ENCODE measurements at places on chromosomes 13 and 19.

- no peak for DNase-seq
Measured at GRCh38 chr13:99559560-99559959, 58.3 kb downstream of the TM9SF2 start.

DNA sequence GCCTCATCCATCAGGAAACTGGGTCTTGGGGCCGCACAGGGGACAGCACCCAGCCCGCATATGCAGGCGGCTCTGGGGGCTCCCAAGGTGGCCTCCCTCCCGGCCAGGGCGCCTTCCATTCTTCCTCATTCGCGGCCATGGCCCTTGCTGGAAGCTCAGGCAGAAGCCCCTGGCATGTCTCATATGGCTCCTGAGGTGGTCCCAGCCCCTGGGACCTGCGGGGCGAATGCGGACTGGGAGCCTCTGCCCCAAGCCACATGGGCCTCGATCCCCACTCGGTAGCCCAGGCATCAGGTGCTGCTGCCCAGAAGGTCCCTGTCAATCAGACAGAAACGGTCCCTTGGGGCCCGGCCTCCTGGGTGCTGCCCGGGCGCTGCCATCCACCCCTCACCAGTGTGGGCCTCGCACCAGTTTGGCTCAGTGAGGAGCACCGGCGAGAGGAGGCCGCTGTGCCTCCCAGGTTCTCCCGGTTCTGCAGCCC lies 301.6 kb downstream of the TEX29 start:
- no peak for DNase-seq

DNA sequence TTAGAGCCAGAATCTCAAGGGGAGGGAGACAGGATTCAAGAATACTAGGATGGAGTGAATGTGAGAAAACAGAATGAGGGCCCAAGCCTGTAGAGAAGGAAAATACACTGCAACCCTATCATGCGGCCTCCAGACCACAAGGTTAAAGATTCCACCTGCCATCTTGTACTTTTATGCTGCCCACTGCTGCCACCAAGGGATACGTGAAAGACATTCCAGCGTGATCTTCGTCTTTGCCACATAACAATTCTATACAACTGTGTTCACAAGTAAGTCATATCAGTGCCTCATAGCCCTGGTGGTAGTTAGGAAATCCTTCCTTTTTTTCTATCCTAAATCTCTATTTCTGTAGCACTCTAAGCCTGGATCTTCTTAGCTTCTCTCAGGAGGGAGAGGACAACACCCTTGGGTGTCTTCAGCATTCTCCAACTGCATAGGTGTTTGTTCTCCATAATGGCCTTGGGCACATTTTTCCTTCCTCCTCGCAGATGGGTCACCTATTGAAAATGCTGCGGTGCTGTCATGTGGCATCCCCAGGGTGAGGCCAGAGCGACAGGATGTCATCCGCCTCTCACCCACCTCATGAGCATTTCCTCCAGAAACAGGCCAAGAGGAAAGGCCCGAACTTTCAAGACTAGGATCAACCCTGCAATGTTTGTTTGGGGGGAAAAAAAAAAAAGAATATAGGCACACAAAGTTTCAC lies 13.6 kb downstream of the TPT1 start:
- DNase-seq, result no peak

DNA sequence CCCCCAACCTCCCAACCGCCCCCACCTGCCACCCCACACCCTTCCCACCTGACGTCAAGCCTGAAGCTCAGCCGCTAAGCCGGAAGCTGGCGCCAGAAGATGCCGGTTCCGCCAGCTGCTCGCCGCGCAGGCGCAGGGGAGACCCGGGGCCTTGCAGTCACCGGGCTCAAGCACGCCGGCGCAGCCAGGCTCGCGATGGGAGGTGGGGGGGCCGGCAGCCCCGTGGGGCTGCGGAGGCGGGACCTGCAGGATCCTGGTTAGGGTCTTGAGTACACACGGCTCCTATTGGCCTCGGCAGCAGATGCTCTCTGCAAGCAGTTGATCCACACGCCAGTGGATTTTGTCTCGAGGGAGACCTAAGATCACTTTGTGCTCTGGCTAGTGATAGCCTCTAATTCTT lies at the start of gene LIG4:
Gene LIG4 (minus strand): TSS at position 101 of the 400 bp plus-strand sequence. CDS start 4,268 bp downstream, outside the sequence.
- DNase-seq, result peak; percentile 86

- no peak for DNase-seq
Measured at GRCh38 chr19:41564515-41565378, 11.2 kb upstream of the CEACAM21 start.

DNA sequence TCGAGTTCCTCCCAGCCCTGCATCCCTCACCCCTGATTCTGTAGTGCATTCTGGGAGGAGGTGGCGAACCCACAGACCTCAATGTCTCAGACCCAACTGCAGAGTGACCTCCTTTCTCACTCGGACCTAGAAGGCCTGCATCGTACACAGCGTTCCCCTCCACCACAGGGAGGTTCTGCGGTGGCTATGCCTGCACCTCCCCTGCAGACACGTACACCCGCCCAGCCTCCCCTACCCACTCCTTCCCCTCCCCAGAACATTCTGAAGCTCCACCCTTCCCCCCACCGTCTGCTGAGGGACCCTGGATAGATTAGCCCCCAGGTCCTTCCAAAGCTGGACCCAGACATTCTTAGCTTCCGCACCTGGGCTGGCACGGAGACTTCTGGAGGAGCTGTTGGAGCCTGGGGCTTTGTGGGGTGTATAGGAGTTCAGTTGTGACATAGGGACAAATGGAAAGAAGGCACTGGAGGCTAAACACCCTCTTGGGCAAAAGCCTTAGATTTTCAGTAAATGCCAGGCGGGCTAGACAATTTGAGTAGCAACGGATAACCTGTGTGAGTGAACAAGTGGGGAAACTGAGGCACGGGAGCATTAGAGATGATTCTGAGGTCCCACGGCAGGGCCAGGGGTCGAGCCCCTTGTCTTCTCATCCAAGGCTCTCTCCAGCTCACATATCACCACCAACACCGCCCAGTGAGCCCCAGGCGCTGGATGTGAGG lies 420 bp upstream of the FSD1 start:
- DNase-seq, result no peak

DNA sequence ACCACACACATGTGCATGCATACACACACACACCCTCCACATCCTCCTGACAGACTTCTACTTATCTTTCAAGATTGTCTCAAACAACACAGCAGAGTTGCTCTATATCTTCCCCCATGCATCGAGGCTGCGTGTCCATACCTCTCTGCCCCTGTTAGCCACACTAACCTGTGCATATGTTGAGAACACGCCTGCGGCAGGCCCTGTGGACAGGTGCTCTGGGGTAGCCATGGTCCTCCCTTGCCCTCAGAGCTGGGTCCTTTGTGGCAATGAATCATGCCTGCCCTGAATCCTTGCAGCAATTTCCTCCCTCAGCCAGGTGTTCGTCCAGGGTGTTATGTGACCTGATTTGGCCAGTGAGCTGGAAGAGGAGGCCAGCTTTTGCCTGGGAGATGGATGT lies 213.3 kb downstream of the KATNAL1 start:
- DNase-seq, result no peak

GRCh38 chr13:41837629-41838028 lies 123.3 kb downstream of the VWA8 start:
- no peak for DNase-seq

DNA sequence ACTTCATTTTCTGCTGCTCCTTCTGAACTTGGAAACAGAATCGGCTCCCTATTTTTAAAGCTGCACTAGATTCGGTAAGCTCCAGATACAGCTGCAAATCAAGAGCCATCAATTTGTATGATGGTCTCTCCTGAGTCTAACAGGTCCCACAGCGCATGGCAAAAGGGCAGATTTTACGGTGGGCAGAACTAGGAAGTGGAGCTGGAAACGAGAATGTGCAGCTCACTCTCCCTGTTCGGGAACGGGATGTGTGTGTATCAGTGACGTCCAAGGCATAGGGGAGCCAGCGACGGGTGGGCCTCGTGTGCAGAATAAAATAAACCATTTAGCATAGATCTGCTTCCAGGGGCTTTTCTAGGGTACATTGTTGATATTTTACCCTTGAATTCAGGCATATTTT lies 74.2 kb downstream of the COL4A1 start:
- no peak for DNase-seq

- no peak for DNase-seq
Measured at GRCh38 chr19:46860846-46861690, at the start of gene ARHGAP35. ARHGAP35 (plus strand) TSS chr19:46860997; CDS start chr19:46918676, 57,679 bp downstream.

DNA sequence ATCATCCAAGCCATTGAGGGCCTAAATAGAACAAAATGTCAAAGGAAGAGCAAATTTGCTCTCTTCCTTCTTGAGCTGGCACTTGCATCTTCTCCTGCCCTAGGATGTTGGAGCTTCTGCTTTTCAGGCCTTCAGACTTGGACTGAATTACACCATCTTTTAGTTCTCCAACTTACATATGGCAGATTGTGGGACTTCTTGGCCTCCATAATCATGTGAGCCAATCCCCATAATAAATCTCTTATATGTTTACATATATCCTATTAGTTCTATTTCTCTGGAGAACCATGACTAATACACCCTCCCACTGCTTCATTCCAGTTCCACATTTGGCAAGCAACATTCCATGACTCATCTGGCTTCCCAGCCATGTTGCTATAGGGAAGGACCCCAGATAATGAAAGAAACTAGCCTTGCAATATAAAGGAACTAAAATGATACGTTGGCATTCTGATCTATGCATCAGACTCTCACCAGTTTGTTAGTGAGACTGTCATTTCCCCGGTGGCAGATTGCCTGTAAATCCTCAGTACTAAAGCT lies 11.0 kb upstream of the ACOD1 start:
- no peak for DNase-seq

DNA sequence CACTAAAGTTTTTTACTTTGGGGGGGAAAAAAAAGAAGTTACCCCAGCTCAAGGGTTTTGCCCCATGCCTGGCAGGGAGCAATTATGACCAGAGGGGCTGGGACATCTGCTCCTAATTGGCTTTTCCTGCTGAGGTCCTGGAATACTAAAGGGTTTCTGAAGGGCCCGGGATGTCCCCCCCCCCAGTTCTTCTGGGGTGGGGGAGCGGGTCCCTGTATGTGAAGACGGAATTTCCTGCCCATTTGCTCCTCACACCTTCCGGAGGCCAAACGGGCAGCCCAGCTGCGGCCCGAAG lies 1.1 kb upstream of the DLL3 start:
- DNase-seq, result no peak

DNA sequence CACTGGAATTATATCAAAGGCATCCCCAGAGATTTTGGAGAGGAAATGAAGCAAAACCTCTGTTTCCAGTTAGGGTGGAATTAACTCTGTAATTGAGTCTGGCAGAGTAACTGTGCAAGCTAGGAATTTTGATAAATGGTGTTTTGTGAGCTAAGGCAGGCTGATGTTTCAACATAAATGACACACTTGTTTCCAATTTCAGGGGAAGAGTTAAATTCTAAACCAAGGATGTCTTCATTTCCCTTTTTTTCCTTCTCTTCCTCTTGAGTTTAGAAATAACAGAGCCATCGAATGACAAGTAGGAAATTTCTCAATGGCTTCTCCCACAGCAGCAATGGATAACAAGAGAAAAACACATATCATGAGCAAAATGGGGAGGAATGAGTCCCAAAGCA lies 131.2 kb downstream of the IRS2 start:
- DNase-seq, result no peak

DNA sequence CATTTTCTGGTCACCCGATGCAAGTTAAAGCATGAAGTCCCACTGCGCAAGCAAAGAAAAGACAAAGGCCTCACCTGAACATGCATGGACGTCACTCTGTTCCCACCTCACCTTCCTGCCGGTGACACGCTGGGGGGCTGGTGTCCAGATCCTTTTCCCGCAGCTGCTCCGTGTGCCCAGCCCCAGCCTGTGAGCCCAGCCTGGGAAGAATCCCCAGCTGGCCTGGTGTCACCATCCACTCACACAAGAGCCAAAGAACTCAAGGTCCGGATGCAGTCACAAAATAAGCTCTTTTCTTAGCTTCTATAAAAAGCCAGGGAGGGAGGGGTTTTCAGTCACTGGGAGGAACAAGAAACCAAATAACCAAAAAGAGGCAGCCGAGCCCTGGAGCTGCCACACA lies 249.9 kb downstream of the COL4A1 start:
- no peak for DNase-seq

GRCh38 chr19:17325881-17326594 lies 8.6 kb downstream of the ANO8 start:
- no peak for DNase-seq

DNA sequence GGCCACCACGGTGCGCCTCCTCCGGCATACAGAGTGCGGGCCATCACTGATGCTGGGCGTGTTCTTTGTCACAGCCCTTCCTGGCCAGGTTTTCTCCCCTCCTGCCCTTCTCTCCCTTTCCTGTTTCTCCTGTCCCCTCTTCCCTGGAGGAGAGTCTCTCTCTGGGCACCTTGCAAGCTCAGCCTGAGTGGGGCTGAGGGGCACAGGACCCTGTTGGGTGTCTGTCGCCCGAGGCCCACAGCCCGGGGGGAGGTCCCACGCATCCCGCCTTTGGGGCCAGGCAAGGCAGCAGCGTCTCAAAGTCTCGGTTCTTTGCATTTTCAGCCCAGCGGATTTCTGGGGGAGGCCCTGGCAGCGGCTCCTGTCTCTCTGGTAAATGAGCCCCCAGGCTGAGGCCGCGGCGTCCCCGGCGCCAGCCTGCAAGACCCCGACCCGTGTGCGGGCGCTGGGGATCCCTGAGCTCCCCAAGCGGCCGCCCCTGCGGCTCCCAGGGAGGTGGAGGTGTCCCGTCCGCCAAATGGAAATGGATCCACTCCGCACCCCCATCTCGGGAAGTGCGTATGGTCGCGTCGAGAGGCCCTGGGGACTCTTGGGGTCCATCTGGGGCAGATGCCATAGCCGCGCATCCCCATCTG lies 47.2 kb downstream of the COMP start:
- no peak for DNase-seq

DNA sequence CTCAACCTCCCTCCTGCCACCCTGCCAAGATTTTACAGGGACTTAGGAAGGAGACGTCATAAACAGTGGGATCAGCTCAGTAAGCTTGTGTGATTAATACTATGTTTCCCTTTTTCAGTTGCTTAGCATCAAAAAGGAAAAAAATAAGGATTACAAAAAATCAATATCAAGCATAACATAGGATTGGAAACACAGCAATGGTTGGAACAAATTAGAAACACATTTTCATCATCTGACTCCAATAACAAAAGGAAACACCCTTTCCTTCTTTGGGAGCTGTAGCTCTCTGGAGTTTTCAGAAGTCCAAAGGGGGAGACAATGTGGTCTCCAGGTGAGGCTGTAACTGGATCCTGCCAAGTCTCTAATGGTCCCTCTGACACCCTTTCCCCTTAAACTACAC lies 233.4 kb downstream of the B3GLCT start:
- DNase-seq, result no peak

GRCh38 chr19:14103310-14103709 lies 12.8 kb upstream of the SAMD1 start:
- no peak for DNase-seq

DNA sequence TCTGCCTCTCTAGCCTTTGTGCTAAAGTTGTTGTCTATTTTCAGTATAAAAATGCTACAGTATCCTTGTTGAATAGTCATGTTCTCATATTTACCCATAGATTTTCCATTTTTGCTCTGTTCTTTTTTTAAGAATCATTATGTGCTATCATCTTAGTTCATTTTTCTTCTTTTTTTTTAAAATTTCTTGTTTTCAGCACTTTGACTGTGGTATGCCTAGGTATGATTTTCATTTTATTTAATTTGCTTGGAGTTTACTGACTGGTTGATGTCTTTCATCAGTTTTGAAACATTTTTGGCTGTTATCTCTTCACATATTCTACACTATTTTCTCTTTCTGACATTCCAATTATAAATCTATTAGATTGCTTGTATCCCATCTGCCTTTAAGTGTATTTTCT lies 192.9 kb downstream of the PDS5B start:
- DNase-seq, result no peak

Data from activated gamma-delta T cell treated with anti-CD3 and anti-CD28 coated beads, Interleukin-2, amount 50 U/mL, for 16 hours (primary cell).